Fibroblast of skin of left quadriceps (primary cell): ENCODE measurements at places on chromosomes 7 and 10.

DNA sequence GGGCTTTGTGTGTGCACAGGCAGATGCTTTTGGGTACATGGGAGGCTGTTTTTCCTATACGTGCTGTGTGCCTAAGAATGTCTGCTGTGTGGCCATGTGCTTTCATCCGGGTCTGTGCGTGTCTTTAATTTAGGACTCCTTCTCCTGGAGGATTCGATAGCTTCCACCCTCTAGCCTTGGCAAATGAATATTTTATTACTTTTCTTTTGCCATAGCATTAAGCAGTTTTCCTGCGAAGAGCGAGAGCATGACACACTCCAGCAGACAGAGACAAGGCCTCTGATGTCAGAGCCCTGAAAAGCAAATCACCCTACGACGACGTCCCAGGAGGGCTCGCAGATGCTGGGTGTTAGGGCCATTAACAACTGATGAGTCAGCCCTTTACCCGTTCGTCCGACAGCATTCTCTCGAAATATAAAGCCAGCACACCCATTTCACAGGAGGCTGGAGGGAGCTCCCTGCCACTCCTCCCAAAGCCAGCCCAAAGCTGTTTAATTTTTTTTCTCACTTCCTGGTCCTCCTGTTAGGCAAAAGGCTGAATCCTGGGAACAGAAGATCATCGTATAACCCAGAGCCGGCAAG is 311.3 kb upstream of the ZMIZ1 start:
- peak; percentile 67 for DNase-seq

GRCh38 chr7:11410656-11411644 is 421.0 kb downstream of the THSD7A start:
- DNase-seq = no peak

DNA sequence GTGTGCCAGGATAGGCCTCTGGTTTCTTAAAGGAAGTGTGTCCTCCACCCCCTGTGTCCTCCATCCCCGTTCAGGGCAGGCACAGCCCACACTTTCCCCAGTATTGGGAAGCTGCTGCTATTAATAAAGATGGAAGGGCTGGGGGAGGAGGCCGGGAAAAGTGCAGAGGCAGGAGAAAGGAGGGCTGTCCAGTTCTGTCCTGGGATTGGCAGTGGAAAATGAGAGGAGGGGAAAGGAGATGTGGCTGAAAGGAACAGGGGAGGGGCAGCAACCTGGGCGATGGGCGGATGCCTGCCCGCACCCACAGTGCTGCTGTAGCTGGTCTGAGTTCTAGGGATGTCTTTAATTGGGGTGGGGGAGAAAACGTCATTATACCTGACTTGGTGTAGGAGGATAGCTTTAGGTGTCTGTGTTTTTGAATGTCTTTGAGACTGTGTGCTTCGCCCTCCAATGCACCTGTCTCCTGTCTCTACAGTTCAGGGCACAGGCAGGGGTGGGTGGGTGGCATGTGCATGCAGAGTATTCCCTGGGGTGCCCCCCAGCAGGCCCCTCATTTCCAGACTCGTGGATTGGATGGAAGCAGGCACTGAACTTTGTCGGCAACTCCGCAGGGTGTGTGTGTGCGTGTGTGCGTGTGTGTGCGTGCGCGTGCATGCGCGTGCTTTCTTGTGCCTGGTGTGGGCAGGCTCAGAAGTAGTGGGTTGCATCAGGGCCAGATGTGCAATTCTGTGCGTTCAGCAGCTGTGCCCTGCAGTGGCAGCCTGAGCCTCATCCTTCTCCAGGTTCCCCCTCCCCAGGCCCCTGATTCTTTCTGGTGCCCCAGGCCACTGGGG is 2.5 kb downstream of the TRIM8 start:
- no peak for DNase-seq

- no peak for DNase-seq
Measured at GRCh38 chr10:16547973-16548372, 26.3 kb upstream of the C1QL3 start.

DNA sequence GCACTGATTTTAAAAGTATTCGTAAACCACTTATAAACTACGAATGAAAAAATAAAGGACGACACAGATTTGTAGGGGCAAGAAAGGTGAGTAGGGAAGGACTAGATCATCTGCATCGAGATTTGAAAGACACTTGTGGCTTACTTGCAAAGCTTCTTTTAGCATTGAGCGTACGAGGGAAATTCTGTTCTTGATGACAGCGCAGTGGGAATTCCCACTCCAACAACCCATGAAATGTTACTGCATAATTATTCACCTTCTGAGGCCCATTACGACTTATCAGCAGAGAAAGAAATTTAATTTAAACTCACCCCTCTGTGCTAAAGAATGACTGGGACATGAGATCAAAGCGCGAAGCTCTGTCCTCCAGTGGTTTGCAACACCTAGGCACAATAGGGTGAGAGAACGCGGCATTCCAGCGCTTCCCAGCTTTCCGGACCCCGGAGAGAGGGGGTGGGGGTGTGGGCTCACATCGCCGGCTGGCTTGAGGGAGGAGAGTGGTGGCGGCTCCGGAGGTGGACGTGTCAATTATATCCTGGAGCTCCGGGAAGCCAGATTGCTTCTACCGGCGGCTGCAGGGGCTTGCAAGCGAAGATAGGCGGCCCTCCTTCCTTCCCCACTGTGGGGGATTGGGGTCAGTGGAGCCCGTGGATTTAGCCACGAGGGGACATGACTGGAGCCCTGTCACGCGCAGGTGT is 10.3 kb downstream of the SP8 start:
- no peak for DNase-seq

GRCh38 chr10:62528441-62528840 is 154.3 kb downstream of the ZNF365 start:
- no peak for DNase-seq
